ENCODE measurements at places on chromosomes 4 and X.

- DNase-seq: no peak
Observed at GRCh38 chr4:108777388-108777787, 14.5 kb upstream of the ETNPPL start.

- DNase-seq: no peak
Observed at GRCh38 chr4:163171590-163171989, 4.9 kb upstream of the NAF1 start.

GRCh38 chr4:2297606-2298531, 36.0 kb upstream of the MXD4 start:
- no peak for DNase-seq

- no peak for DNase-seq
Observed at GRCh38 chr4:133812954-133813353, 388.6 kb downstream of the PABPC4L start.

DNA sequence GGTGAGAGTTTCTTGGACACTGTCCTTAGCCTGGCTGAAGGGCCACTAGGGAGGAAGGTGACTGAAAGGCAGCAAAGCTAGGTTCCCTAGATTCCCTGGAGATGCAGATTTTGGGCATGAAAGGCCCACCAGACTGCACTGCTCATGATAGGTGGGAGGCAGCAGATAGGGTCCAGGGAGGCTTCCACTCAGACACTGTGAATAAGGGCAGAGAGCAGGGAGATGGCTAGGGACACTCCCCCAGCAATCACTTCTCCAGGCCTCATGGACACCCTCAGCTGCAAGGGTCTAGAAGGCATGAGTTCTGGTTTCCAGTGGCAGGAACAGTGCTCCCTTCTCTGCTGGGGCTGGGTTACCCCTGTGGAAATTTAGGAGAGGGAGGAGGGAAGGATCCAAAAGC, 20.1 kb downstream of the ARMCX2 start:
- no peak for DNase-seq

DNA sequence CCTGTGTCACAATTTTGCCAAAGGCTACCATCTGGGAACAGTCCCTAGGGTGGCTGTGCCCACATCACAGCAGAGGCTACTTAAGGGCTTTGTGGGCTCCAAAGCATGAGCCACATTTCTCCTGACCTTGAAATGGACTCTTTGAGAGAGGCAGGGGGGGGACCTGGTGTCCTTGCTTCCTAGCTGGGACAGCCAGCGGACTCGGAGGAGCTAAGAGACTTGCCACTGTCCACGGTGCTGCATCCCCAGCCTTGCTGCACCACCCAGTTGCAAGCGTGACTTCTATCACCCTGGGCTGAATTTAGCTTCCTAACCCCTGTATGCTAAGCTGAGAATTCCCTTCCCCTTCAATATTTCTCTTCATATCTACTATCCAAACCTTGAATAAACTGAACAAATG, 99.0 kb downstream of the PHKA2 start:
- DNase-seq: no peak

- peak; percentile 86 for DNase-seq
Observed at GRCh38 chr4:78938868-78939666, at the start of gene PAQR3. Gene PAQR3, minus strand, starts transcription at chr4:78939438. Its CDS starts 214 bp downstream, at chr4:78939224.

- no peak for DNase-seq
Observed at GRCh38 chrX:94288972-94289371, 615.0 kb downstream of the FAM133A start.

- DNase-seq: no peak
Observed at GRCh38 chr4:83267830-83268475, 16.6 kb downstream of the COQ2 start.

- no peak for DNase-seq
Observed at GRCh38 chrX:11789809-11790208, 31.8 kb downstream of the MSL3 start.

GRCh38 chr4:86857341-86858052, 8.3 kb upstream of the SLC10A6 start:
- no peak for DNase-seq

DNA sequence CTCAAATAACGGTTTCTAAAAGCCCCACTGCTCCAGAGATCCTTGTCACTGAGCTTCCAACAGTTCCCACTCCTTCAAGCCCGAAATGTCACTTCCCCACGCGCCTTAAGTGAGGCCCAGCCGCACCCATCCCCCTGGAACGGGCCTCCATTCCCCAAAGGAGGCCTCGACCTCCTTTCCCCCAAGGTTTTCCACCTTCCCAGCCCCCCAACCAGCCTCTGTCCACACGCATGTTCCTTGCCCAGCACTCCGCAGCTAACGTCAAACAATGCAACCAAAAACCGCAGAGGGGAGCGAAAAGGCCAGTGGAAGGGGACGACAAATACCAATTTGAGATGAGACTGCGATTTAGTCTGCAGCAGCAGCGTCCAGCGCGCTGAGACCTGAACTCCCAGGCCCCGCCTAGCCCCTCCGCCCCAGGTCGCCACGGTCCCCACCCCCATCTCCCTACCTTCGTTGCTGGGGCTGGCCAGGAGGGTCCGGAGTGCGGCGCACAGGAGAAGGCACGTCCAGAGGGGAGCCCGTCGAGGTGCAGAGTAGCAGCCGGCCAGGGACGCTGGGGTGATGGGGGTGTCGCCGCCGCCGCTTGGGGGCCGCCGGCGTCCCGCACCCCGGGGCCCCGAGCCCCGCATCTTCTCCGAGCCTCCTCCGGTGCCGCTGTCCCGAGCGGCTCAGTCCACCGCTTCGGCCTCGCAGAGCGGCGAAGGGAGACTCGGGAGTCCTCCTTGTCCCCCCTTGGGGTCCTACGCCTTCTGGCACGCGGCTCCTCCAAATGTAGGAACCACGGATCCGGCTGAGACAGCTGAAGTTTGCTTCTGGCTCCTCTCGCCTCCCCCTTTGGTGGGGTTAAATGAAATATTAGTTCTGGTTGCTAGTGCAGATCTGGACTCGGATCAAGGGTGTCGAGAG, 924 bp downstream of the EPHA5 start:
- peak; percentile 20 for DNase-seq

- DNase-seq: no peak
Observed at GRCh38 chrX:120301960-120302359, 9.3 kb downstream of the TMEM255A start.

DNA sequence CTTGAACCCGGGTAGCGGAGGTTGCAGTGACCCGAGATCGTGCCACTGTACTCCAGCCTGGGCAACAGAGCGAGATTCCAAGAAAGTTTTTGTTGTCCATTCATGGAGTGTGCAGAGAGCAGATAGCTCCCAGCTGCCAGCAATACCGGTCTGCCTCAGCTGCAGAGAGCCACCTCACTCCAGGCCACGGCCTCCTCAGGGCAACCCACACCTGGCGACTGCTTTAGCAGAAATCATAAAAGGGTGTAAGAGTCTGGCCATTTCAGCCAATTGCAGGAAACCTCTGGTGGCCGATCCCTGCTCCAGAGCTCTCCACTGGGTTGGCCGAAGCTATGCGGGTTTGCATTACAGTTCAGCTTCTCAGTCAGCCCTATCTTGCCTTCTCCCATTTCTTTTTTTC, 227.4 kb upstream of the BCOR start:
- no peak for DNase-seq

DNA sequence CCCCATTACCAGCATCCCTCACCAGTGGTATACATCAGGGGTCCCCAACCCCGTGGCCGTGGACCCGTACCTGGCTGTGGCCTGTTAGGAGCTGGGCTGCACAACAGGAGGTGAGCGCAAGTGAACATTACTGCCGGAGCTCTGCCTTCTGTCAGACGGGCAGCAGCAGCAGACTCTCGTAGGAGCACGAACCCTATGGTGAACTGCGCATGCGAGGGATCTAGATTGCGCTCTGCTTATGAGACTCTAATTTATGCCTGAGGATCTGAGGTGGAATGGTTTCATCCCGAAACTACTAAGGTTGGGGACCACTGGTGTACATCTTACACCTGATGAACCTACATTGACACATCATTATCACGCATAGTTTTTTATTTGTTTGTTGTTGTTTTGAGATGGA, 52.8 kb upstream of the DHX15 start:
- DNase-seq: no peak

DNA sequence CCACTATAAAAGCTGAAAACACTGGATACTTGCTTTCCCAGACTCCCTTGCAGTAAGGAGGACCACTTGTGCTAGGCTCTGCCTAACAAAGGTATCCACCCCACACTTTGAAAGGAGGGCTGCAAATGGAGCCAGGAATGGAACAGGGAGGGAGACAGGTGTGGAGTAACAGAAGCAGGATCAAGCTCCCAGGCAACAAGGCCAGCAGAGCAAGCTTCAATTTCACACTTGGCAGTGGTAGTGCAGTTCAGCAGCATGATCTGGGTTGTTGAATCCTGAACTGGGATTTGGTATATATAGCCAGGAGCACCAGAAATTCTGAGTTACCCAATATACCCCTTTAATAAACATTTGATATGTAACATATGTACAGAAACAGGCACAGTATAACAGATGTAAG, 9.8 kb downstream of the LAMP2 start:
- DNase-seq: no peak

All from fibroblast of skin of right biceps (primary cell).